ENCODE measurements at places on chromosomes 7 and 10.

DNA sequence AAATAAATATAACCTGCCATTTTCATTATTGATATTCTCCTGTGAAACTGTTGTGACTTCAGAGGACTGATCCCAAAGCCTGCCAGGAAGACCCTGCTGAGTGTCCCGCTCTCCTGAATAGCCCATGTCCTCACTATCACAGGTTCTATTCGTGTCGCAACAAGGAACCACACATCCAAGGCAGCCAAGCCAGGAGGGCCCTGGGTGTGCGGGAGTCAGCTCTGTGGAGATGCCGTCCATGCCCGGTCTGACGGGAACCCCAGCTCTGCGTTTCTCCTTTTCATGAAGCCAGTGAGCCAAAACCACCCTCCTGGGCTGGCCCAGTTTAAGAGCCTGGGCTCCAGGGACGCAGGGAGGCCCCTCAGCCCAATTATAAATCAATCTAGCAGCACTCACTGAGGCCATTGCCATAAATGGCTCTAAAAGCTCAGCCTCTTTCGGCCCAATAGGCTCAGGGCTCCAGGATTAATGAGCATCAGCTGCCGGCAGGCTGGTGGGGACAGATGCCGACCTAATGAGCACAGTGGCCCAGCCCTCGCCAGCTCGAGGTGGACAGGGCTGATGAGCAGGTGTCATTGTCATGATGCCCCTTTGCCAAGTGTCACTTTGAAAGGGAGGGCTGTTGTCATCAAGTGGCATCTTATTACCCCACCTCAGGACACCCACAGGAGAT is 177.9 kb downstream of the PLXNA4 start:
- no peak for DNase-seq

DNA sequence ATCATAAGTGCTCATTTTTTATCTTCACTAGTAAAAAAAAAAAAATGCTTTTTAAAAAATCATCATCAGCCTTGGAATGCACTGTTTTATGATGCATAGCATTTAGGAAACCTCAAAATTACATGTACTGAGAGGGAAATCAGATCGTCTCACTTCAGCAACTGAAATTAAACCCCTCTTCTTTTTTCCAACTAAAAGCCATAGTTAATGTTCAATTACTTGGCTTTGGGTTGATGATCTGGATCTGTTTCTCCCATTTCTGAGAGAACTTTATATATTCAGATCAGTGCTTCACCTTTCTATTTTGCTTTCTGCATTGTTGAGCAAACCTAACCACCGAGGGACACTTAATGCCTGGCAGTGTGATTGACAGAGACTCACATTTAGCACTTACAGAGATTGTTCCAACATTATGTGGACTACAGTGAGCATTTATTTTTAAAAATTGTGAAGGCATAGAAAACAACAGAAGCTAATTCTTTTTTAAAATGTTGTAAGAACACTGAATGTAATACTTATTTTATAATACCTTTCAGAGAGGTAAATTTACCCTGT is 678.4 kb downstream of the PHTF2 start:
- DNase-seq = no peak

DNA sequence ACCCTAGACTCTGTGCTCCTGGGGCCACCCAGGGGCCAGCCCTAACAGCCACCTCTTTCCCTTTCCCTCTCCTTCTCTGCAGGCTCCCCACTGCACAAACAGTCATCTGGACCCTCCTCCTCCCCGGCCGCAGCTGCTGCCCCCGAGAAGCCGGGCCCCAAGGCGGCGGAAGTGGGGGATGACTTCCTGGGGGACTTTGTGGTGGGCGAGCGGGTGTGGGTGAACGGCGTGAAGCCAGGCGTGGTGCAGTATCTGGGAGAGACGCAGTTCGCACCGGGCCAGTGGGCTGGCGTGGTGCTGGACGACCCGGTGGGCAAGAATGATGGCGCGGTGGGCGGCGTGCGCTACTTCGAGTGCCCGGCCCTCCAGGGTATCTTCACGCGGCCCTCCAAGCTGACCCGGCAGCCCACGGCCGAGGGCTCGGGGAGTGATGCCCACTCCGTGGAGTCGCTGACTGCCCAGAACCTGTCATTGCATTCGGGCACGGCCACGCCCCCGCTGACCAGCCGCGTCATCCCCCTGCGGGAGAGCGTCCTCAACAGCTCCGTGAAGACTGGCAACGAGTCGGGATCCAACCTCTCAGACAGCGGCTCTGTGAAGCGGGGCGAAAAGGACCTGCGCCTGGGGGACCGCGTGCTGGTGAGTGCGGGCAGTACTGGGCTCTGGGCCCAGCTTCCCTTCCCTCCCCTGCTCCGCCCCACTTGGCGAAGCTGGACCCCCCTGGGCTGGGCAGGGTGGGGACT is 49.3 kb downstream of the CLIP2 start:
- no peak for DNase-seq

- no peak for DNase-seq
Measured at GRCh38 chr7:38142736-38143135, 35.3 kb upstream of the STARD3NL start.

DNA sequence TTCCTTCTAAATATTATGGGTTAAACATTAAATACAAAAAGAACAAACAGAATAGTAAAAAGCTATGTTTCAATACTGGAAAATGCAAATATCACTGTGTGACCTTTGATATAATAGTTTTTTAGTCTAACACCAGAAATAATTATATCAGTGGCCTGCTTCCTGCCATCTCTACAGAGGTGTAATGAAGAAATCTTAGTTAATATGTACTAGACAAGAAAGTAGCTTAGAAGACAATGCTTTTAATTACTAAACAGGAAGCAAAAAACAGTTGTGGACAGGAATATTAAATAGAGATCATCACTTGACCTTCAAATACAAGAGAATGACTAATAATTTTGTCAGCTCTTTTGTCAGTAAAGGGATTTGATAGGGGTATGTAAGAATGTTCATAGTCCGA is 47.4 kb upstream of the LRRN3 start:
- DNase-seq = no peak

DNA sequence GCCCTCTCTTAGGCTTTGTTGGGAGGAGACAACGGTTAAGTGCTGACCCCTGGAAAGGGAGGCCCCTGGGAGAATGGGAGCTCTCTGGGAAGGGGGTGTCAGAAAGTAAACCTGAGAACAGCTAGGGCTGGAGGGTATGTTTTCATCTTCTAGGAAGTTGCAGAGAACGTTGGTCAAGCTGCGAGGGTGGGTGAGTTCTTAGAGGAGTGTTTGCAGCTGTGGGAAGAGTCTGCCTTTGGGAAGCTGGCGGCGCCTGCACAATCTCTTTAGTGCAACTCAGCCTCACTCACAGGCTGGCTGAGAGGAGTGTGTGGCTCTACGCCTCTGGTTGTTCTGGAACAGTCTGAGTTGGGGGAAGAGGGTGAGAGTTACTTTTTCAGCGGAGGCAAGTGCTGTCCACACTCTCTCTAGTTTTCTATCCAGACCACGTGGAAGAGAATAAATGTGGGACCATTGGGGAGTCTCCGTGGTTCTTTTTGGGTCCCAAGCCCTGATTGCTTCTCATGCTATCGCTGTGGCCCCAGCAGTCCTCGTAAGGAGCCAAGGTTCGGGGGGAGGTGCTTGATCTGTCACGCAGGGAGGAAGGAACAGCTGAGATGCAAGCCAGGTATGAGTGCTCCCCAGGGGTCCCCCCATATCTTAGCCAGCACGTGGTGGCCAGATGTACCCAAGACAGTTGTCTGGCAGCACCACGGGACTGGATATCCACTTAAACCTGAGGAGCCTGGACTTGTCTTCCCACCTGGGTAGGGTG is 237.2 kb downstream of the BUB3 start:
- DNase-seq = no peak

GRCh38 chr7:130500910-130501309 is 9.0 kb downstream of the MEST start:
- no peak for DNase-seq

DNA sequence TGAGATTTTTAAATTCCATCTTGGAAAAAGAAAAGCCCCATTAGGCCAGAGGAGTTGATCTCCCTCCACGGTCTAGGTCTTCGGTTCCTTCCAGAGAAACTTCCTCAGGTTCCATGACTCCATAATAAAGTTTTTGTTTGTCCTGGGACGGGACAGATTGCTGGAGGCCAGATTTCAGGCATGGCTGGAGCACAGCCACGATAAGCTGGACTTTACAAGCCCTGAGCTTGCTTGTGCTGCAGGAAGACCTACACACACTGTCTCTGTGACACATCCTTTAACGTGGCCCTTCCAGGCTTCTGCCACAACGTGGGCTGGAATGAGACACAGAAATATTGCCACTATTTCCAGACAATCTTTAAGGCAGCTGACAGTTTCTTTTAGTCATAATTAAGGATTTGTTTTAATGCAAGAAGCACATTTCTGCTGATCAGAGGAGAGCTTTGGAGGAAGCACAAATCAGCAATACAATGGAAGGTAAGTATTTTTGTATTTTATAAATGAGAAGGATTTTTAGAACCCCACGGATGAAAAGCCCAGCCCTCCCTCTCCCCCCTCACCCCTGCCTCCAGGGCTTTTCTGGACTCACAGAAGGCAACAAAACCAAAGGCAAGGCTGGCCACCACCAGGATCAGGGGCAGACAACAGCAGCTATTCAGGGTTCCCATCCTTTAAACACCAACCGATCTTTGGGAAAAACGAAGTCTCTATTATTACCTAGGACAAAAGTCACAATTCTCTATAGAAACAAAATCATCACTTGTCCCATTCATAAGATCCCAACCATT is 6.5 kb downstream of the CTBP2 start:
- no peak for DNase-seq

DNA sequence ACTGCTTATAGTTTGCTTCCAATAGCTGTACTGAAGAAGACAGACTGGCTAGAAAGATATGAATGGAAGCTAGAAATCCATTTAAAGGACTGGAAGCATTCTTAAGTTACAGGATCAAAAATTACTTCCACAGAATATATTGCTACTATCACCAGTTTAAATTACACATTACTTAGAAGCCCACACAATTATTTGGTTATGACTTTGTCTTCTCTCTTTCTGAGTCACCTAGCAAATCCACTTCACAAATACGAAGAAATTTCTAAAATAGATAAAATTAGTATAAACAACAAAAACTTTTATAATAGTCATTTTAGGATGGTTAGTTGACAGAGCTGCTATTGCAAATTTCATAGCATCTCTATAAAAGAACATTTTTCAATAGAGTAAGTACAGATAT is 108.1 kb downstream of the SNX13 start:
- no peak for DNase-seq

- DNase-seq = no peak
Measured at GRCh38 chr7:95412075-95412474, 15.9 kb upstream of the PON3 start.

- DNase-seq = no peak
Measured at GRCh38 chr7:136677471-136678365, 190.7 kb upstream of the CHRM2 start.

DNA sequence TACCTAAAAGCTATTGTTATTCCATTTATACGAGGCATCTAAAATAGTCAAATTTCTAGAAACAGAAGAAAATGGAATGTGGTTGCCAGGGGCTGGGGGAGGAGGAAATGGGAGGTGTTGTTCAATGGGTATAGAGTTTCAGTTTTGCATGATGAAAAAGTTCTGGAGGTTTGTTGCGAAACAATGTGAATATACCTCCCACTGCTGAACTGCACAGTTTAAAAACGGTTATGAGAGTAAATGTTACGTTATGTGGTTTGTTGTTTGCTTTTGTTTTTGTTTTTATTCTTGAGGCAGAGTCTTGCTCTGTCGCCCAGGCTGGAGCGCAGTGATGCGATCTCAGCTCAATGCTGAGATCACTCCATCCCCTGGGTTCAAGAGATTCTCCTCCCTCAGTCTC is 64.9 kb upstream of the NRBF2 start:
- no peak for DNase-seq

GRCh38 chr7:139799586-139799985 is 21.8 kb upstream of the HIPK2 start:
- DNase-seq = no peak

- DNase-seq = no peak
Measured at GRCh38 chr7:30965372-30965771, 1.6 kb downstream of the GHRHR start.

DNA sequence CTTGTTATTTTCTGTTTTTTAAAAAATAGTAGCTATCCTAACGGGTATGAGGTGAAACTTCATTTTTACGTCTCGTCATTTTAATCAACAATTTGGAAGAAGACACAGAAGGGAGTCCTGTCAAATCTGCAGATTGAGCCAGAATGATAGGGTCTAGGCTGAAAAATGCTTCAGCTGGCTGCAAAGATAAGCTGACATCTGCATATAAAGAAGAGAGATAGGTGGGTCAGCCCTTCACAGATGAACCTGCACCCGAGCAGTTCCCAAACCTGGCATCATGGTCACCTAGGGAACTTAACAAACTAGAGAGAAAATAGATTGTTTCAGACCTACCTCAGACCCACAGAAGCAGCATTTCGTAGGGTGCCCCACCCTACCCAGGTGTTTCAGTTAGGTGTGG is 35.2 kb upstream of the BMPR1A start:
- DNase-seq = no peak

- DNase-seq = no peak
Measured at GRCh38 chr7:116829041-116829440, 33.3 kb upstream of the CAPZA2 start.

GRCh38 chr7:136976504-136977251 is 108.2 kb downstream of the CHRM2 start:
- DNase-seq = no peak

DNA sequence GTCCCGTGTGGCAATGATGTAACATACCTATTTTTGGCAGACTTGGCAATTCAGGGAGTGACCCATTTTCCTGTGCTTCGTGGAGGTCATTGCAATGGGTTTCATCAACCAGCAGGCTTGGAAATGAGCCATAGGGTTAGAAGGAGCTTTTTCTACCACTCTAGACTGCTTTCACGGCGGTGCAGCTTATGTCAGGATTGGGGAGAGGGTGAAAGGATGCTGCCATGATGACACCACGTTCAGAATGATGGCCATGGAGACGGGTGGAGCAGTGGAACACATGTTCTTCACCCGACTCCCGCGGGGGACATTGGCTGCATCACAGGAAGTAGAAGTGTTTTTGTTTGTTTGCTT is 220.2 kb downstream of the EMX2 start:
- DNase-seq = no peak

DNA sequence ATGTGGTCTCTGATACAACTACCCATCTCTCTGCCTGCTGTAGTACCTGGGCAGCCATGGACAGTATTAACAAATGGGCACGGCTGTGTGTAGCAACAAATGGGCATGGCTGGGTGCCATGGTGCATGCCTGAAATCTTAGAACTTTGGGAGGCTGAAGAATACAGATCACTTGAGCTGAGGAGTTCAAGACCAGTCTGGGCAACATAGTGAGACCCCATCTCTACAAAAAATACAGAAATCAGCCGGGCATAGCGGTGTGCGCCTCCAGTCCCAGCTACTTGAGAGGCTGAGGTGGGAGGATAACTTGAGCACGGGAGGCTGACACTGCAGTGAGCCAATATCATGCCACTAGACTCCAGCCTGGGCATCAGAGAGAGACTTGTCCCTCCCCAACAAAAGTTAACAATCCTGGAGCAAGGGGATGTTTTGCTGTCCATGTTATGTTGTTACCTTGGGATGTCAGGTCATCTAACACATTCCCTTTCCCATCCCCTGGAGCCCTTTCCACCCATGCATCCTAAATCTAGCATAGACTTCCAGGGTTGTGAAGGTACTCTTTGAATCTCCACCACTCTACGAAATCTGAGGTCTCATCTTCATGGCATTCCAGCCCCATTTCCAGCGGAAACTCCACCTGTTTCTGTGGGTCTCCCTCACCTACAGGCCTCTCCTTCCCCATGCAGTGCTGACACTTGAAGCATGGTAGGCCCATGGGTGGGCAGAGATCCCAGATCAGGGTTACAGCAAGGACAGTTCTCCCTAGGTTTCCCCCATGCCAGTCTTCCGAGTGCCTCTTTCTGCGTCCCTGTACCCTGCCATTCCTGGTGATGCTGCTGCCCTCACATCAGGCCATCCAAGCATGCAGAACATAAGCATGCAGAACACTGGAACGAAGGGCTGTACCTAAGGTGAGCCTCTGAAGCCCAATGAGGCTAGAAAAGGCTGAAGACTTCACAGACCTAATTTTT is 13.1 kb downstream of the FXYD4 start:
- DNase-seq = no peak
